ENCODE measurements at places on chromosomes 6 and 20.
A peak's percentile ranks its signal among the peaks of the same experiment; 100 is the strongest.

DNA sequence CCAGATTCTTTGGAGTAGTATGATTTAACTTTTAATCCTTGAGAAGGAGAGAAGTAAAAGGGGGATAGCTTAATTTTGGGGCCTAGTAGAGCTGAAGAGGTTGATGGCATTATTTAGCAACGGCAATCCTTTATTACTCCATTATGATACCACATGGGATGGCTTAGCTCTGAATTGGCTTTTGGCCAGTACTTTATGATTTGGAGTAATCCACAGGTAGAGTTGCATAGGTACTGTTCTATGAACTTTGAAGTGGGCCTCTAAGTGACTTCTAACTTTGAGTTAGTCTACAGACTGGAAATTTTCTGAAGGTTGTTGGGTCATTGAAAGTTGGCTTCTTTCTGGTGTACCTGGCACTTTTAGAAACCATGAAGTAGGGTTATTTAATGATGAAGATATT is 11.6 kb downstream of the YWHAB start:
- no peak for DNase-seq

- DNase-seq, result peak; percentile 60
Observed at GRCh38 chr6:20319520-20320357, 81.9 kb upstream of the E2F3 start.

GRCh38 chr20:57260934-57261333 is 5.5 kb downstream of the BMP7 start:
- no peak for DNase-seq

DNA sequence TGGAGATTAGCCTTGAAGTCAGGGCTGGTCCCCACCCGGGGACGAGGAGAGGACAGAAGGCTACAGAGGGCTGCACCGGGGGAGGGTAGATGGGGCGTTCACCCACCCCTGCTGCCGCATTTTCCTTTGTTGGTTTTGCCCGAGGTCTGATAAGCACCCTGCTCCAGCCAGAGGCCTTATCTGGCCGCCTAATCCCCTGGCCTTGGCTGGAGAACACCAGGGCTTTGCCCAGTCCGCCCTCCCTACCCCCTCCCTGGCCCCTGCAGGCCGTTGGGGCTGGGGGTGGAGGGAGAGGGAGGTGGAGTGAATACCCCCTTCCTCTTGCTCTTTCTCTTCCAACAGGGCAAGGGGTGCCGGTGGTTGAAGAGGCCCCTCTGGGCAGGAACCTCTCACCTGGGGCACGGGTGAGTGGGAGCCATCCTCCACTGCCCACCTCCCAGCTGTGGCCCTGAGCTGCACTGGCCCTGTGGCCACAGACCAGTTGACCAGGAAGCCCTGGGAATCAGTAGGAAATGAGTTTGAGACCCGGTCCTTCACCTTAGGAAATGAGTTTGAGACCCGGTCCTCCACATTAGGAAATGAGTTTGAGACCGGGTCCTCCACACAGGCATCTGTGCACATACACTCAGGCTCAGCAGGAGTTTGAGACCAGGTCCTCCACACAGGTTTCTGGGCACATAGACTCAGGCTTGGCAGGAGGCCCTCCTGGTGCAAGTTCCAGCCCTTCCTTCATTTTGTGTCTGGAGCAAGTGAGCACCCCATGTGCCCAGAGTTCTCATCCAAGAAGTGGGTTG is 12.0 kb upstream of the GATA5 start:
- DNase-seq, result no peak

DNA sequence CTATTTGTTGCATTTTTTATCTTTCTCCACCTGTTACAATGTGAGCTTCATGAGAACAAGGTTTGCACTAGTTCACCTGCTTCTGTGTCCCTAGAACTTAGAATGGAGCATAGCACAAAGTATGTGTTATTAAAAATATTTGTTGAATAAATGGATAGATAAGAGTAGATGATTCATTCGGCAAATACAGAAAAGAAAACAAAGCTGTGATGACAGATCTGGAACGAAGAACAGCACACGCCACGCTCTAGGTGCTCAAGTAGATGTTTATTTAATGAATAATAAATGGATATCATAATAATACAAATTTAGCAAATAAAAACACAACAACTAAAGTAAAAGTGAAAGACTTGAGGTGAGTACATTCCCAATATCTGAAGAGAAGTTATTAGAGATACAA is 273.1 kb downstream of the HAO1 start:
- DNase-seq, result no peak

DNA sequence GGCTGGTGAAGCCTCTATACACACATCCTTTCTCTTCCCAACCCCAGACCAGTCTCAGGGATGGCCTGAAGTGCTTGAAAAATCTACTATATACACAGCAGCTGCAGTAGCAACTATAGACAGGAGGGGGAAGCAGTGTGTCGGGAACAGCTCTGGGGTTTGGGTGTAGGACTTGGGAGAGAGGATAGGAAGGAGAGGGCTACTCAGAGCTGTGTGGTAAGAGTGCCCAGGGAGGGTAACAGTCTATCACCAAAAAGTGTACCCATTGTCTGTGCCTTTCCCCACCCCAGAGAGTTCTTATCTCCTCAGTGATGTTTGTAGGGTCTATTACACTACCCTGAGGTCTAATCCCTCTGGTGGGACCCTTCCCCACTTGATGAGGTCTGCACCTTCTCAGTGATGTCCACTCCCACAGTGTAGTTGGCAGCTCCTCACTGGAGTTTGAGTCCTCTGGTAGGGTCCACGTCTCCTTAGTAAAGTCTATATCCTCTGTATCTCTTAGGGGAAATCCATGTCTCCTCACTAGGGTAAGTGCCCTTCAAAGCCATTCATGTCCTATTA is 1.5 kb upstream of the GGT7 start:
- DNase-seq, result peak; percentile 36

DNA sequence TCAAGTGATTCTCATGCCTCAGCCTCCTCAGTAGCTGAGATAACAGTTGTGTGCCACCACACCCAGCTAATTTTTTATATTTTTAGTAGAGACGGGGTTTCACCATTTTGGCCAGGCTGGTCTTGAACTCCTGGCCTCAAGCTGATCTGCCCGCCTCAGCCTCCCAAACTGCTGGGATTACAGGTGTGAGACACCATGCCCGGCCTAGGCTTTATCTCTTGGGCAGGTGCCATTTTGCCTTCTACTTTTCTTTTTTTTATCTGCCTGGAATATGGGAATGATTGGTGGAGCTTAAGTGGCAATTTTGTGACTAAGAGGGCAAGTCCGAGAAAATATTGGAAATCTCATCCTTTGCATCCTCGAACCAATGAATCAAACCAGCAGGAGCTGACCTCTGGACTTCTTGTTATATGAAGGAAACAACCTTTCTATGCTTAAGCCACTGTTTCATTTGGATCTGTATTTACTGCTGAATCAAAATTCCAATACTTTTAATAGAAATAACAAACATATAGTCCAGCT is 128.9 kb upstream of the ZNF217 start:
- DNase-seq, result no peak

GRCh38 chr6:56311061-56311460 is 63.7 kb upstream of the COL21A1 start:
- DNase-seq, result no peak

DNA sequence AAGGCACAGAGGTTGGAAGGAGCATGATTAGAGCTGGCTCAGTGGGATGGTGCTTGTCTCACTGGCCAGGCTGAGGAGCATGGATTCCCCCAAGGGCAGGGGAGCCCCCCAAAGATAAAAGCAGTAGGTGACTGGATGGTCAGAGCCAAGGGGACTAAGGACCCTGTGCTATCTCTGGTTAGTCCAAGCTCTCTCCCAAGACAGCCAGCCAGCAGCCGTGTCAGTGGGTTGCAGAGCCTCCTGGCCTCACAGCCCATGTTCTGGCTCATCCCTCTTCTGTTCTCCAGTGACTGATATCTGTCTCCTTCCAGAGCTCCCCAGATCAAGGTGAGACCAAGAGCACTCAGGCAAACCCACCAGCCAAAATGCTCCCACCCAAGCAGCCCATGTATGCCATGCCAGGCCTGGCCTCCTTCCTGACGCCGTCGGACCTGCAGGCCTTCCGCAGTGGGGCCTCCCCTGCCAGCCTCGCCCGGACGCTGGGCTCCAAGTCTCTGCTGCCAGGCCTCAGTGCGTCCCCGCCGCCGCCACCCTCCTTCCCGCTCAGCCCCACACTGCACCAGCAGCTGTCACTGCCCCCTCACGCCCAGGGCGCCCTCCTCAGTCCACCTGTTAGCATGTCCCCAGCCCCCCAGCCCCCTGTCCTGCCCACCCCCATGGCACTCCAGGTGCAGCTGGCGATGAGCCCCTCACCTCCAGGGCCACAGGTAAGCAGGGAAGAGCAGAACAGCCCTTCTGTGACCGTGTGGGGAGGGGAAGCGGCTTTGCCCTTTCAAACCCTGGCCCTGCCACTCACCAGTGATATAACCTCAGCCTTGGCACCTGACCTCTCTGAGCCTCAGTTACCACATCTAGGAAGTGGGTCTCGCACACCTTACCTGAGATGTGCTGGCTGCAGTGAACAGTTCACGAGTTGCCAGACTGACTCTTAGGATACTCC is 121.3 kb downstream of the JPH2 start:
- DNase-seq, result no peak

DNA sequence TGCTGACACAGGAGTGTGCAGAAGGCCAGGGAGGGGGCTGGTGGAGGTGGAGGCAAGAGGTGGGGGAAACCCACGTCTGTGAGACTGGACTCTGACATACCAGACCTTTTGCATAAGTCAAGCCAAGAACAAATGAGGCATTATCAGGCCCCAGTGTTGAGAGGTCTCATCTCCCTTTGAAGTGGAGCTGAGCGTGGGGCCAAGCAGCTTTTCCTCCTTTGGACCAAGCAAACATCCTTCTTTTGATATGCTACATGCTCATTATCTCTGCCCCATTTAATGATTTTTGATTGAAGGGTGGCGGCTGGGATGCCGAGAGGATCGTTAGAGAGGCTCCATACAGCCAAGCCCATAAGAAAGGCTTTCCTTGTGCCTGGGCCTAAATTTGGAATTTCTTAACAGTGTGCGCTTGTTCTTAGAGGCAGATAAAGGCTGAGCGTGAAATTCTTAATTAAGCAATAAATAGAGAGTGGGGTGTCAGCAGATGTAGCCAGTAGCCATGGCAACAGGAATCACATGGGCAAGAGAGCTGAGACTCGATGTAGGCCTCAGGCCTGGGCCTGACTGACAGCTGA is 244.5 kb downstream of the PKHD1 start:
- no peak for DNase-seq

- DNase-seq, result no peak
Observed at GRCh38 chr20:15700147-15700765, 873.0 kb downstream of the KIF16B start.

DNA sequence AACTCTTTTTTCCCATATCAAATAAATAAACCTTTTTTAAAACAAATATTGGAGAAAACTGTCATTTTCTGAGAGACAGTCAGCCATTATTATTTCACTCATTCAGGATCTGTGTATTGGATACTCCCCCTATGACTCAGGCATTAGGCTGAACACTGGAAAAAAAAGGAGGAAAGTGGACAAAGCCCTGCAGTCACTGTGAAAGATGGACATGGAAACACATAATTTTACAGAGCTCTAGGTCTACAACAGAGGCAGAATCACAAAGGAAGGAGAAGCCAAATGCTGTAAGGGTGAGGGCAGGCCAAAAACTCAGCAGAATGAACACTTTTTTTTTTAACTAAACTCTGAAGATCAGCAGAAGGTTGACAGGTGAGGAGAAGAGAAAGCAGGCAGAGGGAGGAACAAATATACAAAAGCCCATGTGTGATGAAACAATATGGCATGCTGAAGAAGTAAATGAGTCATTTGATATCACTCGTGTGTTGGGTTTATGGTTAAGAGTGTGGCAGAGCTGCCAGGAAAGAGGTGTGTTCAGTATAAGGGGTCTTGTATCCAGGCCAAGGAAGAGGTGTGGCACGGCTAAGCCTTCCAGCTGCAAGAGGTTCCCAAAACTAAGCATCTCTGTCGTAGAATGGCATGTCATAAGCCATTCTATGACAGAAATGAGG is 39.1 kb downstream of the EPB41L2 start:
- no peak for DNase-seq

GRCh38 chr20:14687313-14687712 is 349.9 kb upstream of the FLRT3 start:
- no peak for DNase-seq

GRCh38 chr6:143179901-143180612 is 119.4 kb downstream of the AIG1 start:
- DNase-seq, result no peak

DNA sequence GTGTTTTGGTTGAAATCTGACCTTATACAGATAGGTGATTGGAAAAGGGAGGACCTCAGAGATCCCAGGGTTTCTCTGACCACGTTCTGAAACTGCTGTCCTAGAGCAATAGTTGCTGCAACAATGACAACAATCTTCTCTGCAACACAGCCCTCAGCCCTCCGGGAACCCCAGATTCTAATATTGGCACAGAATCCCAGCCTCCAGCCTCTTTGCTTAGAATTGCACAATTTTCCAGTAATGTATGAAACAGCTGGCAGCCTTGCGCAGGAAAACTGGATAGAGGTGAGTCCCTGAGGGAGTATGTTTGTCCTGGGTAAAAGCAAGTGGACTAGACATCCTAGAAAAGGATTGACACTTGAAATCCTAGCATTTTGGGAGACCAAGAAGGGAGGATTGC is 30.4 kb upstream of the PNRC1 start:
- no peak for DNase-seq

DNA sequence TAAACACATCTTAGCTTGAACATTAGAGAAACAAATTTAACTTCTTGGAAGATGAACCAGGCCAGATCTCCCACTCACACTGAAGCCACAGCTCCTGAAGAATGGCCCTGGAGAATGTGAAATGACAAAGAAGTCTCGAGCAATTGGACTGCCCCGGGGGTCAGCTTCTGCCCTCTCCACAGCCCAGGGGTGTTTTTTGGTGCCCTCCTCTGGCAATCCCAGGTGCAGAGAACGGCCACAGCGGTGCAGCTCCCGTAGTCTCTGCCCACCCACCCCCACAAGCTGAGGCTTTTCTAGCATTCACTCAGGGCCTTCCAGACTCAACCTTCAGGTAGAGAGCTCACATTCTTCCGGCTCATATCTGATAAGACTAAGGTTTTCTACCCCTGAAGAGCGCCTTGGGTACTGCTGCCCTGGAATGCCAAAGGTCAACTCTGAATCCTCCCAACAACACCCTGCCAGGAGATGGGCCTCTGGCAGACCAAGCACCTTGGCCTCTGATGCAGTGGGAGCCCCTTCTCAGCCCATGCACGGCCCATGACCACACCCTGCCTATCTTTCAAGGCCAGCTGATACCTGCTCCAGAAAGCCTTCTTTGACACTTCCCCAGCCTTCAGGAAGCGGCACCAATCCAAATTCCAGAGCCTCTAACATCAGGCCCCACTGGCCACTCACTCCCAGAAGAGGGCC is 208.3 kb downstream of the SYNDIG1 start:
- DNase-seq, result no peak

GRCh38 chr6:82083646-82084045 is 163.9 kb downstream of the IBTK start:
- no peak for DNase-seq
